Naive thymus-derived CD4-positive, alpha-beta T cell (primary cell): ENCODE measurements at places on chromosomes 6 and 20. TPM values are rescaled to one million over a fixed set of nuclear protein-coding genes. Genes with fewer than 3 reads are reported as not detected.

DNA sequence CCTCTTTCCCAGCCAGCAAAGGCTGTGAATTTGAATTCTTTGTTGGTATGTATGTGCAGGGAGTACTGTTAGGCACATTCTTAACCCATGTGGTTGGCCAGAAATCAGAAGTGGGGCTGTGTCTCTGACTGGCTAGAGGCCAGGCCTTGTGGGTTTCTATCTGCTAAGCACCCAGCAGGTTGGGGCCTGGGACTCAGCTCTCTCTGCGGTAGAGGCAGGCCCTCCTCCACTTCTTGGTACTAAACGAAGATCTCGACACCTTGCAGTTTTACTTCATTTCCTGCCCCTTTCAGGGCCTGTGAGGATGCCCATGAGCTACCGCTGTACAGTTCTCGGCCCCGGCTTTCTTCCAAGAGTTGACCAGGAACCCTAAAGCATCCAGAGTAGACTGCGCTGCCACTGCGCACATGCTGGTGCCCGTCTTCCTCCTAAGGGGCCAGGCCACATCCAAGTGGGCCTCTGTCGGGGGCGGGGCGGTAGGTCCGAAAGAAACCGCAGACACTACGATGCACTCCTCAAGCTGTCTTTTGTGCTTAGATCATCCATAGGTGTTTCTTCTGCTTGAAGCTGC, 51.1 kb downstream of the TCP11 start:
- H3K27me3 ChIP-seq: no peaks in the 10 kb centered on the region
- DNase-seq: no peak
- no peak overlapping the region for H3K4me3 ChIP-seq
- no peak overlapping the region for H3K27ac ChIP-seq

DNA sequence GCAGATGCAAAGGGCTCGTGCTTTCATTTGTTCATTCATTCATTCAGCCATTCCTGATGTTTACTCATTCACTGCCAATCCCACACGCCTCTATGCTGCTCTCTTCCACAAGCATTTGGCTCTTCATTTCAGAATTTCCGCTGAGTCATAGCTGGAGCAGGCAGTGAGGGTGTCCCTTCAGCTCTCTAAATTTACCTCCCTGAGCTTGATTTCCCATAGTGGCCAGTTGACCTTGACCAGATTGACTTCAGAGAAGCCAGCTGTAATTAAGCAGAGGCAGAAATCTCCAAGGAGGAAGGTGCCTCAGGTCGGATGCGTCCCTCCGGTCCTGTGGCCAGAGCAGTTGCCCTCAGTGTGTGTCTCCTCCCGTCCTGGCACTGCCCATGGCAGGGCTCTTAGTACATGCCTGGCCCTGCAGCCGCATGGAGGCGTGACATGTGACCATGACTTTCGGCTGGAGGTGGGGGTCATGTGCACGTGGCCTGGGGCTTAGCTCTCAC, 267.2 kb upstream of the ECI2 start:
- no peak overlapping the region for H3K4me3 ChIP-seq
- H3K27me3 ChIP-seq: no peaks in the 10 kb centered on the region
- DNase-seq: no peak
- H3K4me1 ChIP-seq: no peaks in the 10 kb centered on the region

GRCh38 chr6:36028877-36029324, 1.3 kb downstream of the MAPK14 start:
- no peaks in the 10 kb centered on the region for H3K36me3 ChIP-seq
- DNase-seq: peak; percentile 26
- H3K4me1 ChIP-seq: peaks cover 33% of the 10 kb centered on the region
- H3K27ac ChIP-seq: peak overlapping the region; percentile 85
- no peaks in the 10 kb centered on the region for H3K27me3 ChIP-seq

- DNase-seq: no peak
- H3K27me3 ChIP-seq: no peaks in the 10 kb centered on the region
- H3K4me3 ChIP-seq: no peak overlapping the region
- no peak overlapping the region for H3K27ac ChIP-seq
- no peaks in the 10 kb centered on the region for H3K4me1 ChIP-seq
These were observed 331.5 kb upstream of the NOX3 start for GRCh38 chr6:155787168-155787567.

- DNase-seq: no peak
- H3K27ac ChIP-seq: no peak overlapping the region
- peaks cover 26% of the 10 kb centered on the region for H3K4me1 ChIP-seq
- no peaks in the 10 kb centered on the region for H3K27me3 ChIP-seq
These were observed 49.8 kb downstream of the IRF4 start for GRCh38 chr6:441126-441920.

- H3K27me3 ChIP-seq: no peaks in the 10 kb centered on the region
- no peaks in the 10 kb centered on the region for H3K36me3 ChIP-seq
- H3K4me3 ChIP-seq: no peak overlapping the region
- DNase-seq: peak; percentile 25
- H3K27ac ChIP-seq: no peak overlapping the region
These were observed 7.5 kb upstream of the CCDC28A start for GRCh38 chr6:138765896-138766655.

Gene PACSIN1
- polyA plus RNA-seq: not detected

DNA sequence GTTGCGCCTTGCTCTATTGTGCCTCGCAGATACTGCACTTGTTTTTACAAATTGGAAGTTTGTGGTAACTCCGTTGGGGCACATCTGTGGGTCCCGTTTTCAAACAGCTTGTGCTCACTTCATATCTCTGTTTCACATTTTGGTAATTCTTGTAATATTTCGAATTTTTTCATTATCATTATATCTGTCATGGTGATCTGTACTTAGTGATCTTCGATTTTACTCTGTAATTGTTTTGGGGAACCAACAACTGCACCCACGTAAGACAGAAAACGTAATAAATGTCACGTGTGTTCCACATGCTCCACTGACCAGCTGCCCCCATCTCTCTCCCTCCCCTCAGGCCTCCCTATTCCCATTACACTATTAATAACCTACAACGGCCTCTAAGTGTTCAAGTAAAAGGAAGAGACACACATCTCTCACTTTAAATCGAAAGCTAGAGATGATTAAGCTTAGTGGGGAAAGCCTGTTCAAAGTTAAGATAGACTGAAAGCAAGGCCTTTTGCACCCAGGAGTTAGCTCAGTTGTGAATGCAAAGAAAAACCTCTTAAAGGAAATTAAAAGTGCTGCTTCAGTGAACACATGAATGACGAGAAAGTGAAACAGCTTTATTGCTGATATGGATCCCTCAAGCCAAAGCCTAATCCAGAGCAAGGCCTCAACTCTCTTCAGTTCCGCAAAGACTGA, 26.9 kb downstream of the TTLL2 start:
- H3K36me3 ChIP-seq: no peaks in the 10 kb centered on the region
- no peak for DNase-seq
- no peaks in the 10 kb centered on the region for H3K4me1 ChIP-seq
- no peaks in the 10 kb centered on the region for H3K27me3 ChIP-seq
- peak overlapping the region; percentile 65 for H3K4me3 ChIP-seq

GRCh38 chr6:85278466-85279035, 171.3 kb upstream of the NT5E start:
- H3K4me3 ChIP-seq: no peak overlapping the region
- H3K36me3 ChIP-seq: no peaks in the 10 kb centered on the region
- DNase-seq: no peak
- H3K4me1 ChIP-seq: no peaks in the 10 kb centered on the region
- H3K27ac ChIP-seq: no peak overlapping the region

DNA sequence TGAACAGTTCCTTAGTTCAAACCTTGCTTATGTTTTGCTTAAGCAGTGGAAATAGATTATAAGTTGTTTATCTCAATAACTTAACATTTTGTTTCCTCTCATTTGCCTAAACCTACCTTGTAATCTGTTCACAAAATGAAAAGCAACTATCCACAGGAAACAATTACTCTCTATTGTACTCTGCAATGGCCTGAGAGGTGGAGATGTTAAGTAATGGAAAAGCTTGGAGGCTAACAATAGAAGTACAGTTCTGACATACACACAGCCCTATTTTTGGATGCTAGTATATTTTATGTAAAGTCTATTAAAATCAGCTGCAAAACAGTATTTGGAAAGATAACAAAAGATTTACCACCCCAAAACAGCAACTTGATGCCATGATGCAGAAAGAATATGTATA, 82.1 kb downstream of the TINAG start:
- H3K27me3 ChIP-seq: no peaks in the 10 kb centered on the region
- DNase-seq: no peak
- no peak overlapping the region for H3K27ac ChIP-seq
- no peaks in the 10 kb centered on the region for H3K36me3 ChIP-seq

- no peak overlapping the region for H3K4me3 ChIP-seq
- no peak overlapping the region for H3K27ac ChIP-seq
- H3K4me1 ChIP-seq: no peaks in the 10 kb centered on the region
- DNase-seq: no peak
These were observed 34.6 kb downstream of the FKBP1C start for GRCh38 chr6:63245909-63246308.

DNA sequence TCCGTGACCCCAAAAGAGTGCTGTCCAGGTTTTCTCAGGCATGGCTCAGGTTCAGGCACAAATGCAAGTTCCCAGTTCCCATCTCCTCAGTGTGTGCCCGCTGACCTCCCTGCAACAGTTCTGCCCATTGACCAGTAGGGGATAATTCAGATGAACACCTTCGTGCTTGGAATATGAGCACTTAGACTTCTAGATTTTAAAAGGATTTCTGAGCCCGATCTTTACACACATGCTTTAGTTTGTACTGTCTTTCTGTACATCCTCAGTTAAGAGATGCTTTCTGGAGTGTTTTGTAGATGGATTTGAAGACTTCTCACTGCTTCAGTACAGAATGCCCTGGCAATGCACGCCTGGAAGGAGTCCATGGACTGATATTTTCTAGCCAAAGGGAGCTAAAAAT, 239.6 kb upstream of the PLCB4 start:
- H3K27me3 ChIP-seq: no peaks in the 10 kb centered on the region
- H3K36me3 ChIP-seq: no peaks in the 10 kb centered on the region
- no peak for DNase-seq
- H3K27ac ChIP-seq: no peak overlapping the region

DNA sequence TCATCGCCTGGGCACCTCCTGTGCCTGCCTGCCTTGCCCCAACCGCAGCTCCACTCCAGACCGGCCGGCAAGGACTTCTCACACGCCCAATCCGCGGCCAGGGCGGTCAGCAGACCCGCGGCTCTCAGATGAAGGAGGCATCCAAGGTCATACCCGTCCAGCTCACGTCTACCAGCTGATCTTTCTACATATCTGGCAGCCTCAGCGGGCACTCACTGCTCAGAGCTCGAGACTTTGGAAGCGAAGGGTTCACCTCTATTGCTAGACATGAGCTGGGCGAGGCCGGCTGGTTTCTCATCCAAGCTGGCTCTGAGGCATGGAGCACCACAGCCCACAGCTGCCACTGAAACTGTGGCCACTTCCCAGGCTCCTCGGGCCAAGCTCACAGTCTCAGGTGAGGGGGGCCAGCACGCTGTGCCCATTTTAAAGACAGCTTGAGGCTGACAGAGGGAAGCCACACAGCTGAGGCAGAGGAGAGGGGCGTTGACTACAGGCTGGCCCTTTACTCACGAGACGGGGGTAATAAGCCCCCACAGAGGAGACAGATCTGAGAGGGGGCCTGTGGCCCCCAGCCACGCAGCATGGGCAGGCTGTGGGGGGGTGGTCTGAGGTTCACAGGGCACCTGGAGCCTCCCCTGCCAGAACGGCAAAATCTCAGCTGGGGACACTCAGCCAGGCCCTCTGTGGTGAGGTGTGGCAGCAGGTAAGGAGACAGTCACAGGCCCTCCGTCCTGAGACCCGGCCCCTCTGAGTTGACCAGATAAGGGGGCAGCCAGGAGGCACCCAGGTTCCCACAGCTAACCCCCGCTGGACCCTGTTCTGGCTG, 2.0 kb downstream of the LAMA5 start:
- peaks cover 11% of the 10 kb centered on the region for H3K4me1 ChIP-seq
- DNase-seq: no peak
- H3K27ac ChIP-seq: no peak overlapping the region
- no peaks in the 10 kb centered on the region for H3K36me3 ChIP-seq
- no peak overlapping the region for H3K4me3 ChIP-seq

DNA sequence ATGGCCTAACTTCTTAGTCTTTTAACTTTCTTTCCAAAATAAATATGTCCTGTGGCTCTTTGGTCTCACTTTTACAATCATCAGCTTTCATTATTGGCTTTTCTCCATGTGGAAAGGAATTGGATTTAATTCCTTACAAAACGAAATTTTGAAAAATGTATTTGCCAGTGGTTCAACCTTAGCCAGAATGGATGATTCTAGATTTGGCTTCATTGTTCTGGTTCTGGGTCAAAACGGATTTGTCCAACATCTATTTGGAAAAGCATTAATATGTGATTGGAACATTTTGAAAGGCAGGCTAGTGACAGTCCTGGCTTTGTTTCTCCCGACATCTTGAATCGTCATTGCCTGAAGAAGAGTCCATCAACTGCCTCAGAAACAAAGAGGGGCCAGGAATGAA, 59.2 kb downstream of the TENT5A start:
- H3K27ac ChIP-seq: no peak overlapping the region
- no peaks in the 10 kb centered on the region for H3K4me1 ChIP-seq
- no peak overlapping the region for H3K4me3 ChIP-seq

Gene SPATA25
- polyA plus RNA-seq: not detected

- no peaks in the 10 kb centered on the region for H3K27me3 ChIP-seq
- H3K36me3 ChIP-seq: no peaks in the 10 kb centered on the region
- DNase-seq: no peak
- no peak overlapping the region for H3K27ac ChIP-seq
These were observed 483.2 kb downstream of the QKI start for GRCh38 chr6:163897669-163898068.

Gene CPXM1
- polyA plus RNA-seq: 0.12 TPM
